ENCODE measurements at places on chromosomes 1 and 21.
A peak's percentile ranks its signal among the peaks of the same experiment; 100 is the strongest.

DNA sequence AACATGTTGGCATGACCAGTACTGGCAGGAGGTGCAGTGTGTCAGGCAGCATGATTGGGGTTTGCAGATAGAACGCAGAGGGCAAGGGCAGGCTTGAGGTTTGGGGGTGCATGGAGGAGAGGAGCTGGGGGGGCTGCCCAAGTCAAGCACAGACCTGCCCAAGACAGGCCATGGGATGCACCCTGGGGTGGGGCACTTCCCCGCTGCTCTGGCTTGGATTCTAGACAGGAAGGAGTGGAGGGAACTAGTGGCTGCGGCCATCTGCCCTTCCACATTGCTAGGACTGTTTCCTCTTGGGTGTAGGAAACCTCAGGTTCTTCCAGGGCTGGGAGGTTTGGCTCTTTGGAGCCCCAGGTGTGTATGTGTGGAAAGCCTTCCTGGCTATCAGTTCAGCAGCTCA lies 3.0 kb downstream of the PDXK start:
- DNase-seq, result no peak

GRCh38 chr21:43340491-43341377 lies 86.2 kb downstream of the SIK1 start:
- no peak for DNase-seq

- no peak for DNase-seq
Measured at GRCh38 chr21:46114963-46115362, 17.1 kb downstream of the COL6A2 start.

GRCh38 chr1:1183833-1184775 lies 10.4 kb downstream of the TTLL10 start:
- DNase-seq, result peak; percentile 37

DNA sequence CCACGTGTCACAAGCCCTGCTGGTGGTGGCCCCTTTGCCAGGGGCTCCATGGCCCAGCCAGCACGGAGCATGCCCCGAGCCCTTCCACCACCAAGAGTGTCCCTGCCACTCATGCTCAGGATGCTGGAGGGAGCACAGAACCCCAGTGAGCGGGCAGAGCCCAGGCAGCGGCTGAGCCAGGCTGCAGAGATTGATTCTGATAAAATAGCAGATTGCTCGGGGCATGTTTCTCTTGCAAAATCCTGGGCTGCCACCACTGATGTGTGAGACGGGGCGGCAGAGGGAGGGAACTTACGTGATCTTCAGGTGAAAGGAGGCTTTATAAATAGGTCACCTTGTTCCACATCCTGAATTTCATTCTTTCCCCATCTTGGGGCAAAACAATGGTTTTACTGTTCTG lies 53.2 kb downstream of the SPSB1 start:
- DNase-seq, result no peak

DNA sequence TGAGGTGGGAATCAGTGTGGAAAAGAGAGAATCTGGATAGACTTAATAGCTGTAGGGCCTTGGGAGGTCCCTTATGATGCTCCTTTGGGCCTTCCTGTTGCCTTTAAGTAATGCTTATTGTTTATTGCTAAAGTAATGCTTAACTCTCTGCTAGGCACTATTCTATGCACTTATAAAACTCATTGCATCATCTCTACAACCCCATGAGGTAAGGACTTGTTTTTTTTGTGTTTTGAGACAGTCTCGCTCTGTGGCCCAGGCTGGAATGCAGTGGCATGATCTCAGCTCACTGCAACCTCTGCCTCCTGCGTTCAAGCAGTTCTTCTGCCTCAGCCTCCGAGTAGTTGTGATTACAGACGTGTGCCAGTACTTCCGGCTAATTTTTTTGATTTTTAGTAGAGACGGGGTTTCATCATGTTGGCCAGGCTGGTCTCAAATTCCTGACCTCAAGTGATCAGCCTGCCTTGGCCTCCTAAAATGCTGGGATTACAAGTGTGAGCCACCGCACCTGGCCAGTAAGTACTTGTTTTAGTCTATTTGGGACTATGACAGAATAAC lies 22.3 kb downstream of the NECAP2 start:
- no peak for DNase-seq

- DNase-seq, result no peak
Measured at GRCh38 chr1:30682396-30683275, 40.7 kb downstream of the MATN1 start.

DNA sequence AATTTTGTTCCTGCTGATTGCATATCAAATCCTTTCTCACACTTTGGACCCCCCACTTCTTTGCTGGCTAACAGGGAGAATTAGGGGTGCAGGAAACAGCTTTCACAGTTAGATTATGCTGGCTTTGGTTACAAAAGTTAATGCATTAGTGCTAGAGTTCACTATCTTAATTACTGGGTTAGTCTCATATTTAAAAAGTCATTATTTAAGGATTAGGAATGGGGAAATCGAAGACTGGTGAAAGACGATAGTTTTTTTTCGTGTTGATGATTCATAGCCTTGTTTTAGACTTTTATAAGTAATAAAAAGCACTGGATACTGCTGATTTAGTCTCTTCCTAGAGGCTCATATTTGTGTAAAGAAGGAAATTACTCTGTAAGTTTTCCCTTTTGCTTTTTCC lies 11.6 kb downstream of the ST6GALNAC3 start:
- DNase-seq, result no peak

DNA sequence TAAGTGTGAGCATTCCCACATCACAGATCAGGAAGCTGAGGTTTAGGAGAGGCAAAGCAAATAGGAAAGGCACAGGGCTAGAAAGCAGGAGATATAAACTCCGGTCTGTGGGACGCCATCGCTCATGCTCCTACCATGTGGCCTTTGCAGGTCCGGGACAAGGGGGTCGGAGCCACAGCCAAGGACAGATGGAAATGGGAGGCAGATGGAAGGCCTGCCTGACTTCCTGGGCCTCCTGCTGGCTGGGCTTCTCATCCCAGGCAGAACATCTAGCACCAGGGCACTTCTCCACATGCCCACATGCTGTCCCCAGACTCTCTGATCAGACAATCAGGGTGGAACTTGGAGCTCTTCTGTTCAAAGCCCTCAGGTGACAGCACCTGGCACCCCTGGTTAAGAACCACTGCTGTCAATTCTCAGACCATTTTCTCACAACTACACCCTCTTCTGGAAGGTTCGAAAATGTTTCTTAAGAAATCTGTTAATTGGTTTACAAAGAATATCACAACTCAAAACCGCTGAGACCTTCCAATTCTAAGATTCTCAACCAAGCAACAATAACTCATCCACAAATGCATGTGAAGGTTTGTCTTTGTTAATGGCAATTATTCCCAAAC lies 173.3 kb upstream of the EDN2 start:
- no peak for DNase-seq

DNA sequence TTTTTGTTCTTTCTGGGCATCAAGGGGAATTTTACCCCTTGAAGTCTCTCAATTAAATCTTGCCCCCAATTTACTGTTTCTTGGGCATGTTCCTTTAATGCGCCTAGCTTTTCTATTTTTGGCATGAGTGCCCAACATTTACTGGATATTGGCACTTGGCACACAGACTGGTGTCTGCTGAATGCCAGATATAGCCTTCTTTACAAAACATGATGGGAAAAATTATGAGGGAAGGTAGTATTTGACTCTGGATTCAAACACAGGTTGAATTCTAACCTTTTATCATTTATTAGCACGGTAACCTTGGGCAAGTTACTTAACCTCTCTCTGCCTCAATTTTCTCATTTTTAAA lies 88.3 kb upstream of the GPR52 start:
- DNase-seq, result no peak

GRCh38 chr21:21996891-21997290 lies 998.7 kb downstream of the NCAM2 start:
- no peak for DNase-seq

DNA sequence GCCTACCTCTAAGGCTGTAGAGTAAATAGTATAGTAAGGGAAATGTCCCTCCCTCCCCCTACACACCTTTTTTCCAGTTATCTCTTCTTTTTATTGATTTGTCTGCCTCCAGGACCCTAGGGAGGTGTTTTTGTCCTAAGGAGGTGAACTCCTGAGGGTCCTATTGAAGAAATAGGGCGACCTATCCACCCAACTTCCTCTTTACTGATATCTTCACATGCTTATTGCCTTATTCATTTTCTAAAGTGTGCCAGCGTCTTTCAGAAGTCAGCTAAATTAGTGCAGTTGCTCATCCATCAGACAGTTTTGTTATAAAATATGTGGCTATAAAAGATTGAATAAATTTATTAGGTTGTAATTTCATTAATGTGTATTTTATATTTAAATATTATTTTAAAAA lies 5.9 kb downstream of the BACH1 start:
- no peak for DNase-seq

GRCh38 chr1:103120981-103121380 lies 12.7 kb upstream of the COL11A1 start:
- DNase-seq, result no peak

Data from Right ventricle myocardium inferior (tissue), 1 donor.